ENCODE measurements at places on chromosomes 4 and X. TPM values are rescaled to one million over a fixed set of nuclear protein-coding genes. Genes with fewer than 3 reads are reported as not detected.

Gene FAM47E
- total RNA-seq: 1.4 TPM

GRCh38 chrX:67570839-67571238 is 27.0 kb downstream of the AR start:
- DNase-seq: no peak

Gene ZCCHC4
- total RNA-seq: 15.3 TPM

DNA sequence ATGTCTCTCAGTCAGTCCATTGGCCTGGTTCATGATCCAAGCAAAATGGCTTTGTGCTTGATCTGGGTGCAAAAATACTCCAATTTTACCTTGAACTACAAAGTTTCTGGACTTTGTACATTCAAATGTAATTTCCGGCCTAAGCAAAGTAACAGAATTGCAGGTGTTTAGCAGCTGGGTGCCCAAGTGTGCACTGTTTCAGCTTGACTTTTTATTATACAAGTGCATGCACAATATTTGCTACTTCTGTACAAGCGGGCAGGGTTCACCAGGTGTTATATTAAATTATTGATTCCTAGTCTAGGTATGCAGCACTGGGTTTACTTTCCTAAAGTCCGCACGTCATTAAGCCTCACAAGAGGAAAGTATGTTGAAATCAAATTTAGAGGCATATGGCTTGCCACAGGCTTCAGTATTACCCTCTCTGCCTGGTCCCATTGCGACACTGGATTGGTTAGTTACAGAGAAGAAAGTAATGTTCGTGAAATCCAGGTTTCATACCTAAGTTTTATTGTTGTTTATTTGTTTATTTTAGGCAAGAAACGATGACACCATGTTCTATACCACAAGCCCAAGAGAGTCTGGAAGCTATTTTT is 376.9 kb upstream of the CTSO start:
- no peak for DNase-seq

Gene GAGE12J
- not detected for total RNA-seq

Gene FAM241A
- total RNA-seq: 4.1 TPM

GRCh38 chr4:164012396-164013027 is 518.0 kb downstream of the TMA16 start:
- DNase-seq: no peak

Gene MAGED4B
- 13.9 TPM for total RNA-seq

Gene RTL5
- 2.4 TPM for total RNA-seq

Measured in uterus (tissue), 4 donors.